ENCODE measurements at places on chromosomes 3 and 15. TPM values are rescaled to one million over a fixed set of nuclear protein-coding genes. Genes with fewer than 3 reads are reported as not detected.

Gene CPNE9
- not detected for total RNA-seq

Gene PLA2G4E
- total RNA-seq, result not detected

Gene UPK1B
- total RNA-seq, result not detected

Gene KY
- 0.25 TPM for total RNA-seq

Gene EXD1
- not detected for total RNA-seq

Gene FILIP1L
- 16.0 TPM for total RNA-seq

Gene CHRD
- total RNA-seq, result 1.0 TPM

Gene SIDT1
- total RNA-seq, result not detected

Gene PLA1A
- total RNA-seq, result not detected

Gene SLC28A2
- not detected for total RNA-seq

Gene CADPS
- total RNA-seq, result not detected

Gene FURIN
- 38.6 TPM for total RNA-seq

Gene IFT80
- total RNA-seq, result 57.5 TPM

Gene IGSF10
- total RNA-seq, result 11.6 TPM

Gene SPTBN5
- under 0.01 TPM for total RNA-seq

Gene CCR4
- not detected for total RNA-seq

Gene THSD4
- 3.2 TPM for total RNA-seq

Gene DIPK2A
- total RNA-seq, result 40.8 TPM

Gene C15orf61
- total RNA-seq, result 2.5 TPM

Gene UROC1
- total RNA-seq, result not detected

Gene TRH
- total RNA-seq, result not detected

Gene MST1R
- total RNA-seq, result 0.34 TPM

Gene TNFAIP8L3
- 6.6 TPM for total RNA-seq

Gene CELSR3
- total RNA-seq, result 2.2 TPM

Gene TIMP4
- total RNA-seq, result 54.6 TPM

Gene SH2D7
- total RNA-seq, result not detected

Measured in cardiac ventricle fibroblast (primary cell).